ENCODE measurements at places on chromosomes 13 and 19.

- no peak for DNase-seq
Measured at GRCh38 chr13:42720113-42720857, 61.1 kb upstream of the FAM216B start.

- DNase-seq: no peak
Measured at GRCh38 chr13:110520431-110521295, 40.9 kb downstream of the RAB20 start.

- no peak for DNase-seq
Measured at GRCh38 chr13:107069108-107069776, 501.3 kb upstream of the ARGLU1 start.

DNA sequence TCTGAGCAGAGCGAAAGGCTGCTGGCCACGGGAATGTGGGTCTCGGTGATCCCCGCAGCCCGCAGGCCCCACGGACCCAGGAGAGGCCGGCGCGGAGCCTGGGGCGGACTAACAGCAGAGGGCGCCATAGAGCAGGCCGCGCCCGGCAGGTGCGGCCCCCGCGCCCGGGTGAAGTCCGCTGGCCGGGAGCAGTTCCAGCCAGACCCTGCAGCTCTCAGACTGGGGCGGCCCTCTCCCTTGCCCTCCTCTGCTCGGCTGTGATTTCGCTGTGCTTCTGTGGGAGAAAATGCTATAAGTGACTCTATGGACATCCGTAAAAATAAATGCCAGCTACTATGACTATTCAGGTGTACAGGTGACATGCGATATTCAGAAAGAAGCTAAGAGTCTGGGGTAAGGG, 37.7 kb downstream of the GSX1 start:
- peak; percentile 40 for DNase-seq

GRCh38 chr13:77544355-77544754, 8.8 kb downstream of the SCEL start:
- no peak for DNase-seq

DNA sequence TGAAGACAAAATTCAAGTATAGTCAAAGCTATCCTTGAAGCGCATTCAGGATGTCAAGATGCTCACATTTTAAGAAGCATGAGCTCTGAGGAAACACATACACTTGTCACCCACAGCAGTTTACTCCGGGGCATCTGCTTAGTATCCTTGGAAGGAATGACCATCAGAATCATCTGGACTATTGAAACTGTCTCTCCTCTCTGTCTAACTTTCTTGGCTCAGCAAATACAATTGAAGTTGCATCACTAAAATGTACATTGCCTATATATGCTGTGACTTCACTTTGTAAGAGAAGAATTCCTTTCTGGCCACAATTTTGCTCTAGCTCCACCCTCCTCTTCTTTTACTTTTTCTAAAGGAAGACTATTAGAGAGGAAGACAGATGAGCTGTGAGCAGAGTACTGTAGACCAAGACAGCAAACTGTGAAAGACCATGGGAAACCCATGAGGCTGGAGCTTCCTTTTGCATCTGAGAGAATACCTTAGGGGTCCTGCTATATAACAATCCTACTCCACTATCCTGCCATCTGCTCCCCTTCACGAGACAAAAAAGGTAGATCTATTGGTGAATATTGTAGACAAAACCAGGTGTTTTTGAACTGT, 906.3 kb downstream of the PCDH9 start:
- DNase-seq: no peak

- no peak for DNase-seq
Measured at GRCh38 chr13:58376349-58376748, 744.8 kb downstream of the PCDH17 start.

- no peak for DNase-seq
Measured at GRCh38 chr19:47152205-47152604, 21.6 kb downstream of the SAE1 start.

GRCh38 chr19:51407511-51408131, 9.8 kb downstream of the SIGLEC10 start:
- DNase-seq: peak; percentile 36
